Globus pallidus (tissue), 1 donor: ENCODE measurements at places on chromosomes 11 and 22.

DNA sequence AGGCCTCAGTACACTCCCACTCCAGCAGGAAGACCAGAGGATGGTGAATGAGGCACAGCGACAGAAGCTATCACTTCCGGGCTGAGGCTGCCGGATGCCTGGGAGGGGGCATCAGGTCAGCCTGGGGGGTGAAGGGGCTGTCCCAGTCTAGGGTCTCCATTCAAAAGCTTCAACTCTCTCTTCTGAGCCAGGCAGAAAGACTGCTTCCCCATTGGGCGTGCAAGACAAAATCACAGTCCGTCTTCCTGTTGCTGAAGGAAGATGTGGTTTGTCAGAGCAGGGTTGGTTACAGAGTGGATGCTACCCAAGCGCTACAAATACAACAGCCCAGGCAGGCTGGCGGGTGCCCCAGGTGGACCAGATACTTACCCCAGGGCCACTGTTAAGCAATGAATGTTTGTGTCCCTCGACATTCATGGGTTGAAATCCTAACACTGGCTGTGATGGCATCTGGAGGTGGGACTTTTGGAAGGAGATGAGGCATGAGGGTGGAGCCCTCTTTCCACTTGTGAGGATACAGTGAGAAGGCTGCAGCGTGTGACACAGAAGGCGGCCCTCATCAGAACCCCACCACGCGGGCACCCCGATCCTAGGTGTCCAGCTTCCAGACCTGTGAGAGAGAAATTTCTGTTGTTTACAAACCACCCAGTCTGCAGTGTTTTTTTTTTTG is 12.0 kb downstream of the UPK3A start:
- no peak for DNase-seq

DNA sequence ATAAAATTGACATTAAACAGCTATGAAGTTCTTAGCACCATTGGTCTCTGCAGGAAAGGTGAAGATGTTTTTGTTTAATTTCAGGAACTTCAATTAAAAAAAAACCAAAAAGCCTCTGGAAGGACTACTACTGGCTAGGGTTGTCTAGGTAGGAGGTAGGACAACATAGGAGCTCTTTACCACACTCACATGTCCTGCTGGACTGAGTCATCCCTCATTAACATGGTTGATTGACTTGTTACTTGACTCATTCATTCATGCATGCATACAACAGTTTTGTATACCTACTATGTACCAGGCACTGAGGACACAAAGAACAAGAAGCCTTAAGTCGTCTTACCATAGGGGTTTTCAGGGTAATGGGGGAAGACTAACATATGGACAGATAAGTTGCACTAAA is 216.9 kb upstream of the ARHGAP20 start:
- no peak for DNase-seq

DNA sequence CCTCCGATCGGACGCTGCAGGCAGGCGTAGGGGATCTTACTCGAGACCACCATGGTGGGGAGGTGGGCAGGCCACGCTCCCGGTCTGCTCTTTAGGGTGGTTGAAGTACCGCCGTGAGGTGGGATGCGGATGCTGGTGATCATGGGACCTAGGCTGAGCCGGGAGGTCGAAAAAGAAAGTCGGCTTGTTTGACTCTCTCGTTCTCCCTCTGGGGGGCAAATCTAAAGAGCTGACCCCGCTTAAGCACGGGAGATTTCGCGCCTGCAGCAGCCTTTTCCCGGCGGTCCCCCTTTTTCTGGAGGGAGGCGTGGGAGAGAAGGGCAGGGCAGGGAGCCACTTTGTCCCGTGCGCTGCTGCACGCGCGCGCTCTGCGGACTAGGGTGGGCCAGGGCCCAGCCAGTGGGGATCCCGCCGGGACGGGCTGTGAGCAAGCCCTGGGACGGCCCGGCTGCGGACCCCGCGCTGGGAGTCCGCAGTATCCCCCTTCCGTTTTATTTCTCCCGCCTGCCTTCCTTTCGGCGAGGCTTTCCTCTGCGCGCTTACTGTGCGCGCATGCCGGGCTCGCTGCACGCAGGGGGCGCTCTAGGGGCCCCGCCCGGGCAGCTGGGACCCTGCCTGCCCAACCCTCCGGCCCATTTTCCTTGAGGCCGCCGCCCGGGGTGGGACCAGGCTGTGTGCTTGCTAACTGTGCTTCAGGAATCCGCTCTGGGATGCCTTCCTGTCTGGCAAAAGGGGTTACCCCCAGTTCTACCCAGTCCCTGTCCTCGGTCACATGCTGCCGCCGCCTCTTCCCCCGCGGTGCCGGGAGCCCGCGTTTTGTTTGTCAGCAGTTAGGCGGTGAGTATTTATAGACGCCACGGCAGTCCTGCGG is 81.0 kb downstream of the PRR5L start:
- peak; percentile 69 for DNase-seq

DNA sequence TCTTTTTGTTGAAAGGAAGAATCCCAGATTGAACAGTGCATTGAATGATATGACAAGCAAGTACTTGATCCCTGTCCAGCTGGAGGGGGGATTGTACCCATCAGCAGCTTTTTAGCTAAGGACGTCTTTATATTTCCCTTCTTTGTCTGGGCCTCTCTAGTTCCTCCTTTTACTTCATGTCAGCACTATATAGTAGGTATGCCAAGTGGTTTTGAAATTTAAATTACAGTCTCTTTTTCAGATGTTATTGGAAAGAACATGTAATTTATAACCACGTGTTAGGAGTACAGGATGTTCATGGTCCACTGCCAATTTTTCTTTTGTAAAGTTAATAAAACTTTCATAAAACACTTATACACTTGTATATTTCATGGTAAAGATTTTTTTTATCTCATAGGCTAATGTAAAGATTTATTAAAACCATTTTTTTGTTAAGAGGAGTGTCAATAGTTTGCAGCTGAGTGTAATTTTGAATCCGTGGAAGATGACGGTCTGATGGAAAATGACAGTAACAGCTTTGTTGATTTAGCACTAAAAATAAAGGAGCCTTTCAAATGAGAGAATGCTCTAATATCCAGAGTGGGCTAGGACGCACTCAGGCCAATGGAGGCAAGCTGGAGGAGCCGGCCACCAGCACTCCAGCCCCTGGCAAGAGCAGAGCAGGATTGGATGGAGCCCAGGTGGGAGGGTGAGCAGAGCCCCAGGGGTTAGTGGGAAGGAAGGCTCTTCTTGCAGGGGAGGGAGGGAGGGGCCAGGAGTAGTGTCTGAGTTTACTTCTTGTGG is 488.3 kb downstream of the INSC start:
- peak; percentile 4 for DNase-seq

- no peak for DNase-seq
Measured at GRCh38 chr11:94077552-94078293, 50.9 kb upstream of the PANX1 start.

DNA sequence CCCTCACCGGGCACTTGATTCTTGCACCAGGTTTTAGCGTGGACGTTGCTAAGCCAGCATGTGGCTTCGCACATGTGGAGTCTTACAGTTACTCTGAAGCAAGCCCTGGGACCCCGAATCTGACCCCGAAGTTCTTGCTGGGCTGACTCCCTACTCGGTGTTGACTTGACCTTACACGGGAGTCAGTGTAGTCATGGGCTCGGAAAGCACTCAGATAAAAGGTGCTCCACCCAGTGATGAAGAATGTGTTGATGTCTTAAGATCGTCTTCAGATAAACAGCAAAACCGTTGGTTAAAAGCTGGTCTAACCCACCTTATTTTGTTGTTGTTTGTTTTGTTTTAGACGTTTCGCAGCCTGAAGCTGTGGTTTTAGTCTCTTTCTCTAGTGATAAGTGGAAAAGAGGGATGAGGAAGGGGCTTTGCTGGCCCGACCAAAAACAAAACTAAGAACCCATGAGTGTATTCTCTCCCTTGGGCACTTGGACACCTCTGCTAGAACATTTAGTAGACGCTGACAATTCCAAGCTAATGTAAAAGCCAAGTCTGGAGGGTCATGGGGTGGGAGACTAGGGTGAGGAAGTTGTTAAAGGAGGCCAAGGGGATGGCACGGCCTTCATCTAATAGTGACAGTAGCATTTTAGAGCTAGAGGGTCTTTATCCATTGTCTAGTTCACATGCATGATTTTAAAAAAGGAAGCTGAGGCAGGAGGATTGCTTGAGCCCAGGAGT is 69.9 kb downstream of the BCR start:
- no peak for DNase-seq

GRCh38 chr22:37314315-37315074 is 32.2 kb downstream of the CYTH4 start:
- DNase-seq = no peak

- DNase-seq = peak; percentile 61
Measured at GRCh38 chr11:33258631-33259205, 1.5 kb downstream of the HIPK3 start.

DNA sequence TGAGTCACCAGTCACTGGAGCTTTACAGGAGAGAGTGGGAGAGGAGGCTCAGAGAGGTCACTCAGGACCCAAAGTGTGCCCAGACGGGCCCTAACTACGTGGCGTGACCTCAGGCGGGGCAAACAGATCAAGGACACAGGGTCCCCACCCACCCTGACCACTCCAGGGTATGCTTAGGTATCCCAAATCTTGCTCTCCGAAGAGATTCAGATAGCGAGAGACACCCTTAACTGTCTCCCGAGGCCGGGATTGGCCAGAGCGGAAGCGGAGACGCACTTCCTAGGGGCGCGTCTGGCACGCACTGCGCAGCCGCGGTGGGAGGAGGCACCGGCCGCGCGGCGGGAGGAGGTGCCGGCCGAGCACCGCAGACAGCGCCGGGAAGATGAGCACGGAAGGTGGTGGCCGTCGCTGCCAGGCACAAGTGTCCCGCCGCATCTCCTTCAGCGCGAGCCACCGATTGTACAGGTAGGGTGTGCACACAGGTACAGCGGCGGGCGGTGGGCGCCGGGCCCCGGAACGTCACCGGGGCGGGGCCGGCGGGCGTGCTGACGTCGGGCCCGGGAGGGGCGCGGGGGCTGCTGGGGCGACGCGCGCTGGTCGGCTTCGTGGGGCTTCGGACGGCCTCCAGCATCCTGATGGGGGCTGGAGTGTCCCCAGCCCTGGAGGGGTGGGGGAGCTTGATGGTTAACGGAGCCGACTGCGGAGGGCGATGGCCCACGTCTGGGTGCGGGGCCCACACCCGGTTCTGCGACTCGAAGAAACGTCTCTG is at the start of gene PTS:
PTS (plus strand) TSS at position 367 of the 769 bp plus-strand sequence; CDS start at position 383, 16 bp downstream.
- peak; percentile 88 for DNase-seq

DNA sequence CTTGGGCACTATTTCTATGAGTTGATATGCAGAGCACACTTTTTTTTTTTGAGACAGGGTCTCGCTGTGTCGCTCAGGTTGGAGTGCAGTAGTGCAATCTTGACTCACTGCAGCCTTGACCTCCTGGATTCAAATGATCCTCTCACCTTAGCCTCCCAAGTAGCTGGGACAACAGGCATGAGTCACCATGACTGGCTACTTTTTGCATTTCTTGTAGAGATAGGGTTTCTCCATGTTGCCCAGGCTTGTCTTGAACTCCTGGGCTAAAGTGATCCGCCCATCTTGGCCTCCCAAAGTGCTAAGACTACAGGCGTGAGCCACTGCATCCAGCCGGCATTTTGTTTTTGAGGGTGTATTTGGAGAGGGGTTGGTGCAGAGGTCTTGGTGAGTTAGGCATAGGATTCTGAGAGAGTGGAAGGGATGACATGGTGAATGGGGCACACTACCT is 29.9 kb upstream of the MTCH2 start:
- DNase-seq = no peak

DNA sequence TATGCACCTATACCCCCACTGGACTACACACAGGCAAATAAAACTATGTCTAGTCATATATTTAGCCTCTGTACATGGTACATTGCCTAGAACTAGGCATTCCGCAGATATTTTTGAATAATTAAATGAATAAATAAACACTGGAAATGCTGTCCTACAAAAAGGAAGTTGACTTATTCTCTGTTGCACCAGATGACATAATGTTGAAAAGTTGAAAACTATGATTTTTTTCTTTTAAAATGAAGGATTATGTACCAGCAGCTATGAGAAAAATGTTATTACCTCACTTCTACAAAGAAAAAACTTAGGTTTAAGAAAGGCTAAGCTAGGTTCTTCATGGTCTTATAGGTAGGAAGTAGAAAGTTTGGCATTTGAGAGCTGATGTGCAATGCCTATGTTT is 856.6 kb downstream of the METTL15 start:
- DNase-seq = no peak

GRCh38 chr11:125956391-125957134 is 10.7 kb downstream of the VSIG10L2 start:
- peak; percentile 59 for DNase-seq

DNA sequence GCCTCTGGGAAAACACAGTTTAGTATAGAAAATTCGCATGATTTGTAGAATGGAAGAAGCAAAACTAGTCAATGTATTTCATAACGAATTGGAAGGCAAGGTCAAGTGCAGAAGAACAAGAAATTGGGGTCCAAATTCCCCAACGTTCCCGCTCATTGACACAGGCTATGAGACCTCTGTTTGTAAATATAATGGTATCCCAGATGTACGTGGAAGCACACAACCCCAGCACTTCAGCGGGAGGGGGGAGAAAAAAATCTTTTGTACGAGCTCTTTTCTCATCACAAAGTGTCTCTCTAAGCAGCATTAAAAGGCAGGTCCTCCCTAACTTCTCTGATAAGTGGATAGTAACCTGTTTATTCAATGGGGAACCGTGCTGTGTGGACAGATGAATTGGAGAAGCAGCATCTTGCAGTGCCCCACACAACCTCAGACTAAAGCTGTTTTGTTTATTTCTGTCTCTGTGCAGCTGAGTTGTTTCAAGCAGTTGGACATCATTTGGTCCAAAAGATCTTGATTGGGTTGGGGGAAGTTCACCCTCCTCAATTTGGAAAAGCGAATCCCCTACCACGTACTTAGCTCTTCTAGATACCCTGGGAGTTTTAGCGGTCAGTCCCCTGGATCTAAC is 1.1 kb upstream of the GAB2 start:
- DNase-seq = peak; percentile 54

GRCh38 chr22:20738394-20739089 is 35.4 kb upstream of the SERPIND1 start:
- no peak for DNase-seq

- DNase-seq = no peak
Measured at GRCh38 chr11:121131656-121132055, 30.6 kb downstream of the TECTA start.

GRCh38 chr22:19669570-19669969 is 44.7 kb upstream of the SEPTIN5 start:
- no peak for DNase-seq

DNA sequence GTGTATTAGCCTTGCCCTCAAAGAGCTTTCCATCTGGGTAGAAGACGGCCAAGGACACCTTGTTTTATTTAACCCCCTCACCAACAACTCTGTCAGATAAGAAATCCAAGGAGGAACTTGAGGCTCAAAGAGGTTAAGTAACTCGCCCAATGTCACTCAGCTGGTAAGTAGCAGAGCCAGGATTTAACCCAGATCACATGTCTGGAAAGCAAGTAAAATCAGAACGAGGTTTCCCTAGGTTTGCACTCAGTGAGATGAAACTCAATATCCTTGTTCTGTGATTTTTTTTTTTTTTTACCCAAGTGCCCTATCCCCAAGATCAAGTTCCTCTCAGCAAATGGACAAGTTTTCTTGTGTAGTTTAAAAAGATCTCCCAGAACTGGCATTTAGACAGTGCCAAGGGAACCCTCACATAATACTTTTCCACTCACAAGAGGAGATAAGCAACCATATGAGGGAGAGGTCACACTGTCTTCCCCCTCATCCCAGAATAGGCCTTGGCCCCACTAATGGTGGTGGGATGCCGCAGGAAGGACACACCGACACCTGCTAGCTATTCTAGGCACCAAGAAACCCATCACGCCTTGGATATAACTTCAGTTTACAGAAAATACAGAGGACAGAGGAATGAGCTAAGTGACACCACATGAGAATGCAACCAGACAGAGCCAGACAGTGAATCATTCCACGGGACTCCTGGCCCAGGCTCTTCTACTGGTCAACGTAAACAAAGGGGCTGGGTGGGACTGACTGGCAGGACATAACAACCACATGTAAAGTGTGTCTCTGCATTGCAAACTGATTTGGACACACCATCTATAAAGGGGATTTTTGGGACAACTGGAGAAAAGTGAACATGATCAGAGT is 8.6 kb upstream of the ARAP1 start:
- DNase-seq = no peak
